Activated CD8-positive, alpha-beta memory T cell treated with anti-CD3 and anti-CD28 coated beads for 4 hours (primary cell): ENCODE measurements at places on chromosomes 1 and 21.

- no peak for DNase-seq
Measured at GRCh38 chr1:212133319-212133718, 97.8 kb downstream of the DTL start.

DNA sequence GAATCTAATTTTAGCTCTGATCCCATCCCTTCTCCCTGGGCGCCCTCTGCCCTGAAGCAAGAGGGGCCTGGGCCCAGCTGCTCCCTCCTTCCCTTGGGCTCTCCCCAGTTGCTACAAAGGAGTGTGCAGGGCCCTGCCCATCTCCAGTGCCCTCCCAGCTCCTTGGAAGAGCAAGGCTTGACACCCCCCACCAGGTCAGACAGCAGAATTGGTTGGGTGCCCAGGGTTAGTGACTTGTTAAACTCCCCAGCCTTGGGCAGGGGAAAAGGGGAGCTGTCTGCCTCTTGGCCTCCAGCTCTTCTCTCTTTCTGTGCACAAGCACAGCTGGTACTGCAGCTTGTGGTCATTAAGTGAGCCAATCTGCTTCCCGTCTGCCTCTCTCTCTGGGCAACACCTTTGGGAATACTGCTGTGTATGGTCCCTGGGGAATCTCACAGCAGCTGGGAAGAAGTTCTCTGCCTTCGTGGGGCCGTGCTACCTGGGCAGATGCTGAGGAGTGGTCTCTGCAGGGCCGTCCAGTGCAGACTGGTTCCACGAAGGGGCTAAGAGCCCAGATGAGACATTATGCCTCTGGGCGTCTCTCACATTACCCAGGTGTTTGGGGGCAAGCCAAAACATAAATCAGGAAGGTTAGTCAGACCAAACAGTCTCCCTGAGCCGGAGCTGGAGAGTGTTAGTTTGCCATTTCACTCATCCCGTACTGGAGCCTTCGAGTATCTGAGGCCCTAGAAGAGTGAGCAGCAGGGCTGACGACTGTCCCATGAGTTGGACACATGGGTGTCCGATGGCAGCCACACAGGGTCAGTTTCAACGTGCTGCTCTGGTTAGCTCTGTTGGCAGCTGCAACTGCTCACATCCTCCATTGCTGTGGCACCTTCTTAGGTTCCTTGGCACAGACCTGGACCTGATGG, 37.3 kb downstream of the TMEM53 start:
- DNase-seq = no peak

GRCh38 chr1:31901838-31902509, 36.2 kb downstream of the PTP4A2 start:
- DNase-seq = no peak

GRCh38 chr1:7266561-7266960, 481.3 kb downstream of the CAMTA1 start:
- DNase-seq = no peak

DNA sequence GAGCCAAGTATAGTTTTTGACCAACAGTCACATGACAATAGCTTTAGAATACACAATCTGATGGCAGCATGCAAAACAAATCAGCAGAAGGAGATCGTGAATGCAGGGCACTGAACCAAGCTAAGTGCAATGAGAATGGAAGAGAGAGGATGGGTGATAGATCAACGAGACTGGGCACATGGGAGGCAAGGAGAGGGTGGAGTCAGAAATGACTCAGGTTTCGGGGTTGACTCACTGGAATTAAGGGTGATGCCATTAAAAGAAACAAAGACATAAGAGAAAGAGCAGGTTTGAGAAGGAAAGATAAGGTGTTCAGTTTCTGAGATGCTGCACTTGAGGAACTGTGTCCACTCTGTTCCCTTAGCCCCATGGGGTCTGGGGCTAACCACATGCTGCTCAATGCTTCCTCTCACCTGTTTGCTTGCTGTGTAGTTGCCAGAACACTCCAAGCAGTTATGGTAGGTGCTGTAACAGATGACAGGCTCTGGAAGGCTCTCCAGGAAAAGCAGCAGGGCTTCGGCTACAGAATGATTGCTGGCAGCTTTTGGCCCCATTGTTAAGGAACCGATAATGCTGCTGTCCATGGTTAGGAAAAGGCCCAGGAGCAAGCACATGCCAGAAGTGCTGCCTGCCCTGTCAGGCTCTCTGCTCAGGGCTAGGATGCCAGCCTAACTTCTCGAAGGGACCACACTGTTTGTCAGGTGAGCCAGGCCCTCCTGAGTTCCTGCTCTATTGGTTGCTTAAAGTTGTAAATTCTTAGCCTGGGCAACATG, 6.1 kb upstream of the MTF1 start:
- DNase-seq = no peak

DNA sequence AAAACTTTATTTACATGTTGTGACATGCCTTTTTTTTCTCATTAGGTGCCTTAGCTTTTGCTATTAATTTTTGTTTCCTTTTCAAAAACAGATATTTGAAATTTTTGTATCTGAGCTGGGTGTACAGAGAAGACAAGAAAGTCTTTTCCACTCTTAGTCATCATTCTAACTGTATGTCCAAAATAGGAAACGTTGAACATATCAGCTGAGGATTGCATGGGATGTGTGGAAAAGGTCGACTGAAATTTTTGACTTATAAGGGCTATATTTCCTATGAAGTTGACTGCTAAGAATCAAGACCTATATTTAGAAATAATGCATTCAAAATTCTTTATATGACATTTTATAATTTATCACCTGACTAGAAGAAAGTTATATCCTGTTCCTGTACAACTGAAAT, 270.0 kb upstream of the ZRANB2 start:
- no peak for DNase-seq

GRCh38 chr1:42832641-42833240, 13.7 kb upstream of the ZNF691 start:
- DNase-seq = no peak

GRCh38 chr1:59393211-59394180, 96.6 kb downstream of the FGGY start:
- no peak for DNase-seq

DNA sequence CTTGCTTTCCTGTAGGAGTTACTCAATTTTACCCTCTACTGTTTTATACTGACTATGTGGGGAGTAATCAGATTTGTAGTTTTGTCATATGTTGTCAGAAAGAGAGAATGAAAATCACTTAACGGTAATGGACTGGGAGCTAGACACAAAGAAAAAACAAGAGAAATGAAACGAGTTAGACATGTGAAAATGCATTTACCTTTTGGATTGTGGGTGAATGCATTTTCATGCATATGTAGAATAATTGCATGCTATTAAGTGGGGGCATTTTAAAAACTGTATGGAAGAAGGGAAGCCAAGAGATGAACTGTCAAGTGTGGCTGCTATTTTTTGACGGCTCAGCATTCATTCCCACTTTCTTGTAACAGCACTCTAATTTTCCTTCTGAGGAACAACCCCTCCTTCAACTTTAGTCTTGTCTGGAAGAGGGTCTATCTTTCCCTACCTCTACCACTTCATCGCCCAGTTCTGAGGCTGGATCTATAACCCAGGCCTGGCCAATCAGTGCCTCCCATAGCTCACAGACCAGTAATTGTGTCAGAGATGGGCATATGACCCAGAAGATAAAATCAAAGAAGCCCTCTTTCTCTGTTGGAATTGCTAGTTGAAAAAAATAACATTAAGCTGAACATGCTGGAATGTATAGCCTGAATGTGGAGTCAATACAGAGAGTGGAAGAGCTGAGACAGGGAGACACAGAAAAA, 5.2 kb upstream of the ZNF697 start:
- DNase-seq = no peak

DNA sequence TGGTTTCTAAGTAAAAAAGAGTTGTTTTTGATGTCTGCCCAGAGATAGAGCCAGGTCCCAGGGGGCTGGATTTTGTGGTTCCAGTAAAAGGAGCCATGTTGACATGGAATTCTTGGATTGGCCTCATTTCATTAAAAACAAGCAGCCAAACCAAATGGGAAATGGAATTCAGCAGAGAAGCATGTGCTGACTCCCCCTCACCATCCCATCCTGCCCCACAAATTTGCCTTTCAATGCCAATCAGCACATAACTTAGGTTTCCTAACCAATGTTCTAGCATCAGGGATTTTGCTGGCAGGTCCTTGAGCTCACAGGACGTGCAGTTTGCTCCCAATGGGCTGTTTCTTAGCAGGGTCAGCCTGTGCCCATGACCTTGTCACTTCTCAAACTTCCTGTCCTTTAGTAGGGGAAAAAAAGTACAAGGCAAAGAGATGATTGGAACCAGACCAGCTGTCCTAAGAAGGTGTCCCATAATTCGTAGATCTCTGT, 101.5 kb upstream of the GADD45A start:
- no peak for DNase-seq

DNA sequence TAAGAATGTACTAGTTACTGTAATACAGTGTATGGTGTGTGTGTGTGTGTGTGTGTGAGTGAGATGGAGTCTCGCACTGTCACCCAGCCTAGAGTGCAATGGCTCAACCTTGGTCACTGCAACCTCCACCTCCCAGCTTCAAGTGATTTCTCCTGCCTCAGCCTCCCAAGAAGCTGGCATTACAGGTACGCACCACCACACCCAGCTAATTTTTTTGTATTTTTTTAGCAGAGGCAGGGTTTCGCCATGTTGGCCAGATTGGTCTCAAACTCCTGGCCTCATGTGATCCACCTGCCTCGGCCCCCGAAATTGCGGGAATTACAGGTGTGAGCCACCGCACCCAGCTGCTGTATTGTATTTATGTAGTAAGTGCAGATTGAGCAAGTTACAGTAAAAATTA, 2.9 kb upstream of the LRRC40 start:
- no peak for DNase-seq

DNA sequence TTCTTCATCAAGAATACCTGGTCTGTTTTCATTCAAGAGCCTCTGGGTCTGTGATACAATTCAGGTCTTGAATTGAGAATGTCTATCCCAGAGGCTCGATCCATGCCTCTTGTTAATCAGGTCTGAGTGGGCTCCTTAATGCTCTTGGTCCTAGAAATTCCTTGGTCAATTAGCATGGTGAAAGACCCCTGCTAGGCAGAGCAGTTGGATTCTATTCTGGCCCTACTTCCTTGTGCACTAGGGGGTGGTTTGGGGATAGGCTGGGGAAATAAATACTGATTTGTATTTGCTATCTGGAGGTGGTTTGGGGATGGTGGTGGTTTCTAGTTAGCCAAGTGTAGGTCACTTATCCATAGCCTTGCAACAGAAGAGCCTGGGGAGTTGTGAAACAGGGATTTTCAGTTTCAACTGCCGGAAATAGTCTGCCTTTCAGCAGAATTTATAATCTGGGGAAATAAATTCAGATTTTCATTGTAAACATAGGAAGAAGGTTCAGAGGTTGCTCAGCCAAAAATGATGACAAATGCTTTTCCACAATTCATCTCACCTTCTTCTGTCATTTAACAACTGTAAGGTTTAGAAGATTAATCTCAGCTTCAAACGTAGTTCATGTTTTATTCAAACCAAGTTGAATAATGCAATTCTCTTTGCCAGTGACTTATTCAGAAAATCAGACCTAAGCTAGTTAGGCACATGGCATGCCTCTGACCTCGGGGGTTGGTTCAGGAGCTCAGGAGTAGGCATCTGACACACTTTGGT, 22.2 kb upstream of the SCAF4 start:
- DNase-seq = no peak

DNA sequence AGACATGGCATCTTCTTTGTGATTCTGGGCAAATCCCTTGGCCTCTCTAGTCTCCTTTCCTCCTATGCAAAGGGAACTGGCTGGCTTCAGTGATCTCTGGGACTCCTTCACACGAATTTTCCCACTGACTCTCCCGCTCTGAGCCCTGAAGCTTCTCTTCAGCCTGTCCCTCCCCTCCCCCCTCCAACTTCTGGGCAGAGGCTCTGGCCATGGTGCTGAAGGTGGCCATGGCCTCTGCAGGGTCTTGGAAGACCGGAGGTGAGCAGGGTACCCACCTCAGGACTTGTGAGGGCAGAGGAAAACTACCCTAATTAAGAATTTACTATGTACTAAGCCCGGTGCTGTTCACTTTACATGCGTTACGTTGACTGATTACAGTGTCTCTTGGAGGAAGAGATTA, 29.4 kb upstream of the POU3F1 start:
- no peak for DNase-seq

- no peak for DNase-seq
Measured at GRCh38 chr1:201537891-201538611, 876 bp upstream of the NAV1 start.

GRCh38 chr1:29179641-29180184, 2.0 kb downstream of the SRSF4 start:
- no peak for DNase-seq
